ENCODE measurements at places on chromosomes 4 and X. TPM values are rescaled to one million over a fixed set of nuclear protein-coding genes. Genes with fewer than 3 reads are reported as not detected.

DNA sequence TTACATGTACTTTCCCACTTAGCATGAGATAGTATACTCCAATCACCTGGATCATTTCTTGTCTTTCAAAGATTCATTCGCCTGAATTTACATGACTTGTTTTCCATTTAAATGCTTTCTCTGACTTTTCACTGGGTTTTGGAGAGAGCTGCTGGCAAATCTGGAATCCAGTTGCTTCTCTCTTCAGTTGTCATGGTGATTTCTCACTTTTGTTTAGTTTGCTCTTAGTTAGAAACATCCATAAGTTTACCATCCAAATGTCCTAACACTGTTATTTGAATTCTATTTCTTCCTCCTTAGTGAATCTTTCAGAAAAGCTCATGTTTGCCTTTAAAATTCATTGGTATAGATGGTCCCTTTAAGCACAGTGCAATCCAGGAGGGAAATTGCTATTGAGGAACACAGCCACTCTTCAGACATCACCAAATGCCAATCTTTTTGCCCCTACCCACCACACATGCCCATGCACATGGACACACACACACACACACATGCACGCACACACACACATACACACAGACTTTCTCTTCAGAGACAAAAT is 51.7 kb downstream of the REELD1 start:
- no peaks in the 10 kb centered on the region for H3K27me3 ChIP-seq
- H3K4me3 ChIP-seq = no peak overlapping the region
- H3K4me1 ChIP-seq = no peaks in the 10 kb centered on the region
- H3K36me3 ChIP-seq = no peaks in the 10 kb centered on the region
- H3K27ac ChIP-seq = no peak overlapping the region

GRCh38 chr4:24862073-24862751 is 50.6 kb downstream of the CCDC149 start:
- no peaks in the 10 kb centered on the region for H3K27me3 ChIP-seq
- H3K36me3 ChIP-seq = no peaks in the 10 kb centered on the region
- no peak overlapping the region for H3K4me3 ChIP-seq
- H3K27ac ChIP-seq = no peak overlapping the region

DNA sequence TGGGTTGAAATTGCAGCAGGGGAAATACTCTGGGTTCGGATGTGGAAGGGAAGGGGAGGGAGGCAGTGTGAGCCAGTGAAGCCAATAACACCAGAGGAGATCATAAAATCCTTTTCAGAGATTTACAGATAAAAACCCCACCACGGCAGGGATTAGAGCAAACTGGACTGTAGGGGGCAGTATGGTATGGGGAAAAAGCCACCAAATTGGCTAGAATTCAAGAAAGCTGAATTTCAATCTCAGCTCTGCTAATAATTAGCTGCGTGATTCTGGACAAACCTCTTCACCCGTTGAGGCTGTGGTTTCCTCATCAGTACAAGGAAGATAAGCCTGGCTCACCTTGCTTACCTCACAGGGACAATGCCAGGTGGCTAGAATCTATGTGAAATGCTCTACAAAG is 108.1 kb downstream of the ATG4A start:
- H3K36me3 ChIP-seq = no peaks in the 10 kb centered on the region
- H3K4me3 ChIP-seq = no peak overlapping the region
- H3K4me1 ChIP-seq = no peaks in the 10 kb centered on the region
- no peaks in the 10 kb centered on the region for H3K27me3 ChIP-seq
- no peak overlapping the region for H3K27ac ChIP-seq

- no peaks in the 10 kb centered on the region for H3K27me3 ChIP-seq
- H3K36me3 ChIP-seq = no peaks in the 10 kb centered on the region
- peak overlapping the region; percentile 33 for H3K27ac ChIP-seq
- no peaks in the 10 kb centered on the region for H3K4me1 ChIP-seq
These were observed 59.5 kb upstream of the KDR start for GRCh38 chr4:55184600-55185523.

The SSX2 gene
- not detected for total RNA-seq

The DNAAF6 gene
- total RNA-seq = not detected

GRCh38 chr4:112329672-112330375 is 32.7 kb downstream of the ALPK1 start:
- H3K4me3 ChIP-seq = no peak overlapping the region
- H3K27ac ChIP-seq = no peak overlapping the region
- H3K4me1 ChIP-seq = no peaks in the 10 kb centered on the region
- peaks cover 16% of the 10 kb centered on the region for H3K36me3 ChIP-seq
- DNase-seq = no peak

The MAP7D2 gene
- total RNA-seq = 0.26 TPM

DNA sequence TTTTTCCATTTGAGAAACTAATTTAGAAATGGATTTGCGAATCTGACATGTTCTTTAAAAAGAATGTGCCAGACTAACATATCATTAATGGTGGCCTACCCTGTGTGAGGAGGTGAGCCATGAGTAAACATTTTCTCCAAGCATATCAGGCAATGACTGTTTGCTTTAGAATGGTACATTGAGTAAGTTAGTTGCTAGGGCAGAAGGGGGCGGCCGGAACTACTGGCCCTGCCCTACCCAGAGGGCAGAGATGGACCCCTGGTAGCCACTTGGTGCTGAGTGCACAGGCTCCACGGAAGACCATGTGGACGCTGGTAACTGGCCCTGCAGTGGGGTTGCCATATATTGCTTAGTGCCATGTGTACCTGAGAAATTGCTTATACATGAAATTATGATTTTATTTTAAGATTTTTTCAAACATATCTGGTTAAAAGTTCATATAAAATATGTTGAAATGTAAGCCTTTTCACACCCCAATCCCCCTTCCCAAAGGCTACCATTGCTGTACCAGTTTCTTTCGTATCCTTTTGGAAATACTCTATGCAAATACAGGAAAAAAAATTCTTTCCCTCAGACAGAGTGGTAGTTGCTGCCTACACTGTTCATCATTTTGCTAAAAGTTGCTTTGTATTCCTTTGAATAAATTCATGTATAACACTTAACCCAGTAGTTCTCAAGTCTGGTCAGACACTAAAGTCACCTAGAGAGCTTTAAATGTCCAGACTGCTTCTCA is 8.8 kb downstream of the FNIP2 start:
- no peaks in the 10 kb centered on the region for H3K27me3 ChIP-seq
- peak overlapping the region; percentile 8 for H3K27ac ChIP-seq
- H3K4me3 ChIP-seq = no peak overlapping the region
- DNase-seq = no peak

- H3K4me1 ChIP-seq = no peaks in the 10 kb centered on the region
- no peak overlapping the region for H3K27ac ChIP-seq
- H3K27me3 ChIP-seq = no peaks in the 10 kb centered on the region
- no peak overlapping the region for H3K4me3 ChIP-seq
- no peak for DNase-seq
These were observed 114.0 kb downstream of the FHIP1A start for GRCh38 chr4:151522866-151523519.

The NOCT gene
- total RNA-seq = 4.8 TPM

DNA sequence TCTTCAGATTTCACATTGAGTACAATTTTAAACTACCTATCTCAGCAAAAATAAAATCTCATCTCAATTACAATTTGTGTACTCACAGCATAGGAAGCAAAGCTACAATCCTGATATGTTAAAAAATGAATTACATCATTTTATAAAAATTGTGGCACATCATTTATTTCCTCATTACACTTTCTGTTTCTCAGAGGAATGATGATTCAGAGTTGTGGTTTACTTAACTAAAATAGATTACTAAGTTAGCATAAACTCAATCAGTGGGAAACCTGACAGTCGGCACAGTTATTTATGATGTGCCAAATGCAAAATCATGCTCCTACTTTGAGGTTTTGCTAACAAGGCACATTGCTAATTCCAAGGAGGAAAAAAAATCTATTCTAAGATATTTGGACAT is 325.0 kb downstream of the FBXO8 start:
- H3K4me1 ChIP-seq = no peaks in the 10 kb centered on the region
- no peak for DNase-seq
- H3K36me3 ChIP-seq = no peaks in the 10 kb centered on the region
- H3K27me3 ChIP-seq = no peaks in the 10 kb centered on the region
- no peak overlapping the region for H3K27ac ChIP-seq
